Left renal pelvis (tissue), 4 donors: ENCODE measurements at places on chromosomes 5 and 9. TPM values are rescaled to one million over a fixed set of nuclear protein-coding genes. Genes with fewer than 3 reads are reported as not detected.

Gene TRIM7
- polyA plus RNA-seq = 0.56 TPM

DNA sequence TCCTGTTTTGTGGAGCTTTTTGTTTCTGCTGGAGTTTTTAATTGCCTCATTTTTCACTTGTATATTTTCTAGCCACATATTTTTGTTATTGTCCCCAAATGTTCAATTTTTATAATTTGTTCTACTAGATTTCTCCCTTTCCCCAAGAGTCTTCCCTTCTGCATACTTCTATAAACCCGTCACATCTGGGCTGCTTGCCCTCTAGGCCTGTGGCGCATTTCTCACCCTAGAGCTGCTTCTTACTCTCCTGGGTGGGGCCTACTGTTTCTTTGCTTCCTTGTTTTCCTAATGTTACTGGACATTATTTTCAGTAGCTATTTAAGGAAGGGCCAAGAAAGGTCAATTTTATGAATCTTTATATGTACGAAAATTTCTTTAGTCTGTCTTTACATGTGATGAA lies 51.5 kb downstream of the NXNL2 start:
- DNase-seq = no peak

DNA sequence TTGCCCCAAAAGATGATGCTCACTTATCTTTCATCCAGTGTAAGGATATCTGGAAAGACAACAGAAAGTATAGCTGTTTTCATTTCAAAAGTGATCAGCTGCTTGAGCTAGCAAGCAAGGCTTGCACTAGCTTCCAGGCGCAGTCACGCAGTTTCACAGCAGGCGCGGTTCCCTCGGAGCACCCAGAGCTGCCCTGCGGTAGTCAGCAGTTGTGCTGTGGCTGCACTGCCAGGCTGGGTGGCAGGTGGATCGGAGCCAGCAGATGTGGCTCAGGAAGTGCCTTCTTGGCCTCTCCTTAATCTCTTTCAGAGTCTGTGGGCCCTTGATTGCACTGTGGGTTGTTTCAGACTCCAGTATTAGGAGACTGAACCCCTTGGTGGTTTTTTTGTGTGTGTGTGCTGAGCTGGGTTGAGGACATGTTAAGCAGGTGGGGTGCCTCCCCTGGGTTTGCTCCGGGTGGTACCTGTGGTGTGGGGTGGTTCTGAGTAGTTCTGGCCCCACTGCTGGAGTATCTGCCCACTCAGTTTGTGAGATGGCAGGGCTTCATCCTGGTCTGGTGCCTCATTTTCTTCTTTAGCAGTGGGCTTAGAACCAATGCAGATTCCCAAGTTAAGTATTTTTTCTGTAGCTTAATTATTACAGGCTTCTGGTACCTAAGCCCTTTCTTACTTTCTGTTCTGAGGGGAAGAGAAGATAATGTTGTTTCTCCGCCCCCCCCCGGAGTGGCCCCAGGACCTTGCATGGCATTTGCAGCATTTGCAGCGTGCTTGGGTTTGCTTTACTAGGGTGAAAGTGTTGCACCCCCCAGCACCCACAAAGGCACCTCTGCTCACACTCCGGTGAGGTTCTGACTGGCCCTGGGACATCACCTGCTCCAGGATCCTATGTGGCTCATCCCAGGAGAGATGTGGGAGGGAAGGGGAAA lies 16.4 kb downstream of the TENT4A start:
- DNase-seq = no peak

Gene GPX8
- polyA plus RNA-seq = 76.0 TPM

GRCh38 chr5:158383486-158383885 lies 524.5 kb upstream of the CLINT1 start:
- DNase-seq = no peak

GRCh38 chr9:106928350-106928749 lies 65.4 kb downstream of the ZNF462 start:
- no peak for DNase-seq

GRCh38 chr5:94463739-94464138 lies 154.7 kb downstream of the KIAA0825 start:
- DNase-seq = no peak

DNA sequence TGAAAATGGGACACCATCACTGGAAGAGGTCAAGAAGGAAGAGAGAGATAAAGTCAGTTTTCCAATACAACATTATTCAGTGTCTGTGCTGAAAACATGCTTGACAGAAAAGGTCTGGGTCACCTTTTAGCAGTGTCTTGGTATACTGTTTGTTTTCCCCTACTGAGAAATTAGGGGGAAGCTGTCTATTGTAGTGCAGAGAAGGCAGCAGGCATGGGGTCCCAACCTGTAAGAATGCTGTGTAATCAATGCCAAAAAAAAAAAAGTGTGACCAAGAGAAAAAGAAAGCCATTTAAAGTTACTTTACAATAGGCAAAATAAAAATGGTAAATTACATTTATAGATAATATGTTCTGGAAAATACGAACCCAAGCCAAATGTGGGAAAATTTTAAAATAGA lies 139.3 kb downstream of the RAB3C start:
- no peak for DNase-seq

Gene MYOT
- 1.5 TPM for polyA plus RNA-seq

DNA sequence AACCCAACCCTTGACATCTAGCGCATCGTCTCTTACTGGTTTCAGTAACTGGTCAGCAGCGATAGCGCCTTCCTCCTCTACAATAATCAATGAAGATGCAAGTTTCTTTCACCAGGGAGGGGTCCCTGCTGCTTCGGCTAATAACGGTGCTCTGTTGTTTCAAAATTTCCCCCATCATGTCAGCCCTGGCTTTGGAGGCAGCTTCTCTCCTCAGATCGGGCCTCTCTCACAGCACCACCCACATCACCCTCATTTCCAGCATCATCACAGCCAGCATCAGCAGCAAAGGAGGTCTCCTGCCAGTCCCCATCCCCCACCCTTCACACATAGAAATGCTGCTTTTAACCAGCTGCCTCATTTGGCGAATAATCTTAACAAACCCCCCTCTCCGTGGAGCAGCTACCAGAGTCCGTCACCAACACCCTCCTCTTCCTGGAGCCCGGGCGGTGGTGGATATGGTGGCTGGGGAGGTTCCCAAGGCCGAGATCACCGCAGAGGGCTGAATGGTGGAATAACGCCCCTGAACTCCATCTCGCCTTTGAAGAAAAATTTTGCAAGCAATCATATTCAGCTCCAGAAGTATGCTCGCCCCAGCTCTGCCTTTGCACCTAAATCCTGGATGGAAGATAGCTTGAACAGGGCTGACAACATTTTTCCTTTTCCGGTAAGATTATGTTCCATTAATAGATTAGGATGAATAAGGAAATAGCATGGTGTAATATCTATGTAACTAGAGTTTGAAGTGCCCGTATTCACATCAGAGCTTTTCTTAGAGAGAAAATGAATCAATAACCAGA lies 2.2 kb downstream of the CPEB4 start:
- no peak for DNase-seq

Gene SHOC1
- polyA plus RNA-seq = 1.1 TPM
